NCI-H774 (cell line): ENCODE measurements at places on chromosomes 12 and 14.

GRCh38 chr14:26132061-26132645 lies 465.7 kb downstream of the NOVA1 start:
- no peak for DNase-seq

GRCh38 chr12:78864403-78864869 lies at the start of gene SYT1:
Gene SYT1, plus strand, starts transcription at chr12:78864774.
- peak; percentile 96 for DNase-seq

- no peak for DNase-seq
Observed at GRCh38 chr12:47885012-47885501, 19.7 kb downstream of the VDR start.

- DNase-seq = no peak
Observed at GRCh38 chr12:7723926-7724325, 12.7 kb downstream of the DPPA3 start.

- DNase-seq = peak; percentile 64
Observed at GRCh38 chr14:31867570-31867969, 209.5 kb upstream of the ARHGAP5 start.

DNA sequence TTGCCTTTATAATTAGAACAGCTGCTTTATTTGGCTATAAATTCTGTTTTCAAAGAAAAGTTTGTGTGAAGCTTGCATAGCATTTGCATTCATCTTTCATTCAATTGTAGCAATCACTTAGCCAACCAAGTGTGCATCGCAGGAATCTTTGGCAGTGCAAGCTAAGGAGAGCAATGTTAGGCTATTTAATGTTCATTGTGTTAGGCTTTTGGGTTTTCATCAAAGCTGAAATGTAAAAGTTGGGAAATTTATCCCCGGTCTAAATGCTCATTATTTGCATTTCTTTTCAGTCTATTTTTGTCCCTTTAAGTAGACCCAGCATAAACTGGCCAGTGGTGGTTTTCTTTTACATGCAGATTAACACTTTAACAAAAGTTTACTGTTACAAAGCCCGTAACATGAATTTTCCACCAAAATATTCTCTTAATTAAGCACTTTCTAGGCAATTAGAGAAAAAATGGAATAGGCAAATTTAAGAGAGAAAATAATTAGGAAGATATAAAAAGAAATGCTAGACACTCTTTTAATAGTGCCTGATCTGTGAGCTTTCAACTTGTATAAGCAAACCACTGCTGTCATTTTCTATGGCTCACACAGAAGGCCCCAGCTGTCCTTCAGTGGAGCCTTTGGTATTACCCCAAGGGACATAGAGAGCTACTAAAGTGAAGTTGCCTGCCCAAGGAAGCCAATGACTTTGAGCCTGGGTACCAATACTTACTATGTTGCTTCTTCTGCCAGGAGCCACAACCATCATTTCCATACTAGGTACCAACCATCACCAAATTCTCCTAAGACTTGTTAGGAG lies 898.9 kb upstream of the SEL1L start:
- no peak for DNase-seq

GRCh38 chr12:68686262-68686594 lies 550 bp upstream of the NUP107 start:
- DNase-seq = no peak

- DNase-seq = no peak
Observed at GRCh38 chr12:113086249-113087164, 30.0 kb downstream of the DTX1 start.

- no peak for DNase-seq
Observed at GRCh38 chr14:69252851-69253250, 7.1 kb upstream of the GALNT16 start.

DNA sequence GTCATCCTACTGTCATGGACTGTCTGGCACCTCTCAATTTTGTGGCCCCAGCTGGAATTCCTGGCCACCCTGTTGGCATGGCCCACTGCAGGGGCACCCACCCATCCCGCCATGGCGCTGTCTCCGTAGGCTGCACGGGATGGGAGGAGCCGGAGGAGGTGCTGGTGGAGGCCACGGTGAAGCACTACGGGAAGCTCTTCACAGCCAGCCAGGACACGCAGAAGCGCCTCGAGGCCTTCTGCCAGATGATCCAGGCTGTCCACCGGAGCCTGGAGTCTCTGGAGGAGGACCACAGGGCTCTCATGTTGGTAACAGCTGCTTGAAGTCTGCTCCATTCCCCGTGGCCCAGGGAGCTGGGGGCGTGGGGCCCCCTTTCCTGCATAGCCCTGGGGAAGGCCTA lies 3.9 kb downstream of the CCDC197 start:
- DNase-seq = no peak

GRCh38 chr12:44889926-44890325 lies 13.8 kb upstream of the NELL2 start:
- no peak for DNase-seq

DNA sequence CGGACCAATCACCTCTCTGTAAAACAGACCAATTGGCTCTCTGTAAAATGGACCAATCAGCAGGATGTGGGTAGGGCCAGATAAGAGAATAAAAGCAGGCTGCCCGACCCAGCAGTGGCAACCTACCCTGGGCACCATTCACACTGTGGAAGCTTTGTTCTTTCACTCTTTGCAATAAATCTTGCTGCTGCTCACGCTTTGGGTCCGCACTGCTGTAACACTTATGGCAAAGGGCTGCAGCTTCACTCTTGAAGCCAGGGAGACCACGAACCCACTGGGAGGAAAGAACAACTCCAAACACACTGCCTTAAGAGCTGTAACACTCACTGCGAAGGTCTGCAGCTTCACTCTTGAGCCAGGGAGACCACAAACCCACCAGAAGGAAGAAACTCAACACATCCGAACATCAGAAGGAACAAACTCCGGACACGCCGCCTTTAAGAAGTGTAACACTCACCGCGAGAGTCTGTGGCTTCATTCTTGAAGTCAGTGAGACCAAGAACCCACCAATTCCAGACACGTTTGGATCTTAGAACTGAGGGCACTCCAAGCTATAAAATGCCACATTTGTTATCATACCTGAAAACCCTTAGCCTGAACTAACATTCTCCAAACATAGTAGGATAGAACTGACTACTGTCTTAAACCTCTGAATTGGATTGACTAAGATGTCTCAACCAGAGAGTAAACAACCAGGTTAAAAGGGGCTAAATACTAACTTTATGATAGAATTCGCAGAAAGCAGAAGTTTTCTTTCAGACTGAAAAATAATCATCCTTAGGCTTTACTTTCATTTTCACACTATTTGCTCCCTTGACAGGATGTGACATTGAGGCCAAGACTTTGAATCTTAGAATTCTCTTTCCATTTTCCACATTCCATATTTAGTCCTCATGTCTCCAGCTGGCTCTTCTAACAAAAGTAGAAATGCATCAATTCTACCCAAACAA lies 33.6 kb downstream of the CDKL1 start:
- no peak for DNase-seq

- DNase-seq = no peak
Observed at GRCh38 chr12:94498073-94498472, 38.4 kb upstream of the CEP83 start.

GRCh38 chr14:67526676-67527459 lies 6.2 kb upstream of the PLEKHH1 start:
- DNase-seq = no peak

GRCh38 chr12:109492371-109492770 lies 14.9 kb downstream of the UBE3B start:
- no peak for DNase-seq

- DNase-seq = no peak
Observed at GRCh38 chr14:95759941-95760340, 46.0 kb upstream of the TCL1A start.

DNA sequence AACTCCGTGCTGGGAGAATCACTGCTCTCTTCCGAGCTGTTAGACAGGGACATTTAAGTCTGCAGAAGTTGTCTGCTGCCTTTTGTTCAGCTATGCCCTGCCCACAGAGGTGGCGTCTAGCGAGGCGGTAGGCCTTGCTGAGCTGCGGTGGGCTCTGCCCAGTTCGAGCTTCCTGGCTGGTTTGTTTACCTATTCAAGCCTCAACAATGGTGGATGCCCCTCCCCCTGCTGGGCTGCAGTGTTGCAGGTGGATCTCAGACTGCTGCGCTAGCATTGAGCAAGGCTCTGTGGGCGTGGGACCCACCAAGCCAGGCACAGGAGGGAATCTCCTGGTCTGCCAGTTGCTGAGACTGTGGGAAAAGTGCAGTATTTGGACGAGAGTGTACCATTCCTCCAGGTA lies 43.7 kb downstream of the GPR137C start:
- no peak for DNase-seq

DNA sequence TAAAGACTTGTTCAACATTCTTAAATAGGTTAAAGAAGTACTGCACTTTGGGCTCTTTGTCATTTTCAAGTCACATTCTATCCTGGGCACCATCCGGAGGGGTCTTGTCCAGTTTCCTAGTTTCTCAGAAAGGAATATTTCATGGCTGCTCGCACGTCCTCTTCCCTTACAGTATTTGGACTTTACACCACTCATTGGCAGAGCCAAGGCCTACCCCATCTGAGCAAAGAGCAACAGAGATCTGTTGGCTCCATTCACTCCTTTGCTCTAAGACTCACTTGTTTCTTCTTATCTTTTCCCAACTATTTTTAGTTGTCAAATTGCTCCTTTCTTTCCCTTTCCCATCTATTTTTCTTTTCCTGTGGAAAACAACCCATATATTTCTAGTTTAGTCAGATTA lies 118.2 kb downstream of the CRADD start:
- no peak for DNase-seq

GRCh38 chr14:24436355-24437019 lies 6.1 kb downstream of the SDR39U1 start:
- peak; percentile 50 for DNase-seq

- DNase-seq = no peak
Observed at GRCh38 chr12:39467432-39467870, 24.5 kb upstream of the KIF21A start.

DNA sequence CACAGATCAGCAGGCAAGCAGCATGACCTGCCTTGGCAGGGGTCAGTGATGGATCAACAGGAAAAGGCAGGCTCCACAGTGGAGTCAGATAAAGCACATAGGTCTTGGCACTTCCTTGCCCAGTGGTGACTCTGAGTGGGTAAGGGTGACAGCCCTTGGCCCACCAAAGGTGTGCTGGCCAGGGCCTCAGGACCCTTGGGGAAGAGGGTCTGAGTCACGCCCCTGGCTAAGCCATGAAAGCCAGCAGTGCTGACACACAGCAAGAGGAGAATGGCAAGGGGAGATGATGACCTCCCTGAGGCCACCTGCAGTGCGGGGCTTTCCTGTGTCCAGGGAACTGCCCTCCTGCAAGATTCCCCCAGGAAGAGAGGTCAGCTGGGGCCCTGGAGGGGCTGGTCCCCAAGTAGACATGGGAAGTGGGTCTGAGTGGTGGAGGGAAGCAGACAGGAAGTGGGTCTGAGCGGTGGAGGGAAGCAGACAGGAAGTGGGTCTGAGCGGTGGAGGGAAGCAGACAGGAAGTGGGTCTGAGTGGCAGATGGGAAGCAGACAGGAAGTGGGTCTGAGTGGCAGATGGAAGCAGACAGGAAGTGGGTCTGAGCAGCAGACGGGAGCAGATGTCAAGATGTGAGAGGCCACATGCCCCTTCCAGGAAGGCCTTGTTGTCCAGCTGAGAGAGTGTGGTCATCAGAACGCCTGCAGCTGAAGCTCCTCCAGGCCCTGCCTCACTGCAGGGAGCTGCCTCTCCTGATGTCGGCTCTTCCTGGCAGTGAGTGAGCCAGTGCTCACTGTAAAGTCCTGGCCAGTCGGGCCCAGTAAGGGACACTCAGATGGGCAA lies 34.8 kb downstream of the DIO3 start:
- no peak for DNase-seq

GRCh38 chr12:104750061-104750460 lies 208.0 kb downstream of the SLC41A2 start:
- DNase-seq = no peak

DNA sequence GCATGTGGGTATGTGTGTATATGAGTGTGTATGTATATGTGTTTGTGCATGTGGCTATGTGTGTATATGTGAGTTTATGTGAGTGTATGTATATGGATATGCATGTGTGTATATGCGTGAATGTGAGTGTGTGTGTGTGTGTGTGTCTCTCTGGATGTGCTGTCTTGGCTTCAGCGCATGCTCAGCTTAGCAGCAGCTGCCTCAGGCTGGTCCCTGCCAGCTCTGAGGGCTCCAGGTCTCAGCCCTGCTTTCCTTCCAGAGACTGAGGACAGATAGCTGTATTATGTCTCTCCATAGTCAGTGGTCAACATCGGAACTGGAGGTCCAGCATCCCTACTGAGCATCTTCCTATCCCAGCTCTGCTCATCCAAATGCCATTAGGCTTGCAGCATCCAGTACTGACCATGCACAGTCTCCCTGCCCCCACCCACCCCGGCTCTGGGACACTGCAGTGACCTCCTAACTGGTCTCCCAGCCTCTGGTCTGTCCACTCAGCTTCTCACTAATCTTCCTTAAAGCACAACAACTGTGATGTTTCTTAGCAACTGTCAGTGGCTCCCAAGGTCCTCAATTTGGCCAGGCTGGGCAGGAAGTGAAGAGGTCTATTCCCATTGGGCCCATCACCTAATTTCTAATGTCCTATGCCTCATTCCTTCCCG lies 22.8 kb downstream of the FAIM2 start:
- DNase-seq = no peak

GRCh38 chr14:94400422-94400841 lies 12.0 kb upstream of the SERPINA1 start:
- no peak for DNase-seq

GRCh38 chr14:42378880-42379279 lies 772.2 kb downstream of the LRFN5 start:
- DNase-seq = no peak

DNA sequence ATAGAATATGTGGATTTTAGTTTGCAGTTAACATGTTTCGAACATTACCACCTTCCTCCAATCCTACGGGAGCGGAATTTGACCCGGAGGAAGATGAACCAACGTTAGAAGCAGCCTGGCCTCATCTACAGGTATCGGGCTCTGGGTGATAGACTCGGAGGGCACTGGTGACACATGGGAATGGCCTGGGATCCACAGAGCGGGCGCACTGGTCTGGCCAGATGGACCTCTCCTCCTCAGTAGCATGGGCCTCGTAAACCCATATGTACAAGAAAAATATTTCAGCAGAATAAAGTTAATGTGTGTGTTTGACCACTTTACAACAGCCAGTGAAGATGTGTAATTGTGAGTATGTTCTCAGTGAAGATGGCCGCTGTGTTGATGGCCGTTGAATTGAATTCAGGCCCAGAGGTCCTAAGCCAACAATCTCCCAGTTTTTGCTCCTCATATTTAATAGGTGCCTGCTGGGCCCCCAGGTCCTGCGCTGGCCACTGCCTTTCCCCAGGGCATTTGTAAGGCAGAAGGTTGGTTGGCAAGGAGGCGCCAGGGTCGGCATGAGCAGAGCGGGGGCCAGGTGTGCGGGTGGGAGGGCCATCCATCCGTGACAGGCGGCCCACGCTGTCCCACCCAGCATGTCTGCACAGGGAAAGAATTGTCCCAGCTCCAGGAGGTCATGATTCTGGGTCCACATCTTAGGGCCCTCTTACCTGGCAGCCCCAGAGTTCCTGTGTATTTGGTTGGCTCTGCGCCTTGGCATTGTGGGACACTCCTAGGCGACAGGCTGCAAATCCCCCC lies 82.0 kb upstream of the DYNC1H1 start:
- no peak for DNase-seq

GRCh38 chr12:27705263-27705662 lies 5.4 kb upstream of the MRPS35 start:
- no peak for DNase-seq
